ENCODE measurements at places on chromosomes 1 and 21. TPM values are rescaled to one million over a fixed set of nuclear protein-coding genes. Genes with fewer than 3 reads are reported as not detected.
A peak's percentile ranks its signal among the peaks of the same experiment; 100 is the strongest.

The PLEKHG5 gene
- 12.1 TPM for total RNA-seq

The CNR2 gene
- total RNA-seq, result under 0.01 TPM

The COL16A1 gene
- 229 TPM for total RNA-seq

The RASAL2 gene
- 11.5 TPM for total RNA-seq

The ACTA1 gene
- total RNA-seq, result 2,334 TPM

The HSF2BP gene
- total RNA-seq, result 1.2 TPM

The FCRL5 gene
- total RNA-seq, result not detected

The TRIM58 gene
- total RNA-seq, result 1.6 TPM

DNA sequence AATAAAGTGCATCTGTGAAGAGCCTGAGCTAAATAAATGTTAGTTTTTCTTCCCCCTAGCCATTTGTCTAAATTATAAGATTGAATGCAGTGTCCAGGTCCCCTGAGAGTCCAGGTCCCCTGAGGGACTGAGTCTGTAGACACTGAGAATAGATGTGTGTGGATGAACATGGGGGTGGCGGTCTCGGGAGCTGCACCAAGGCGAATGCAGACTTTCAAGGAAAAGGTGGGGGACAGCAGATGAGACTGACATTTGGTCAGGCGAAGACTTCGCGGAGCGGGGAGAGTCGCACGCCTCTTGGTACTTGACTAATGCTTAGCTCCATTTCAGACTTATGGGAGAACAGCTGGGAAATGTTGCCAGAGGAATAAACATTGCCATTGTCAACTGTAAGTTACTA lies 17.7 kb upstream of the MX2 start:
- DNase-seq, result no peak

DNA sequence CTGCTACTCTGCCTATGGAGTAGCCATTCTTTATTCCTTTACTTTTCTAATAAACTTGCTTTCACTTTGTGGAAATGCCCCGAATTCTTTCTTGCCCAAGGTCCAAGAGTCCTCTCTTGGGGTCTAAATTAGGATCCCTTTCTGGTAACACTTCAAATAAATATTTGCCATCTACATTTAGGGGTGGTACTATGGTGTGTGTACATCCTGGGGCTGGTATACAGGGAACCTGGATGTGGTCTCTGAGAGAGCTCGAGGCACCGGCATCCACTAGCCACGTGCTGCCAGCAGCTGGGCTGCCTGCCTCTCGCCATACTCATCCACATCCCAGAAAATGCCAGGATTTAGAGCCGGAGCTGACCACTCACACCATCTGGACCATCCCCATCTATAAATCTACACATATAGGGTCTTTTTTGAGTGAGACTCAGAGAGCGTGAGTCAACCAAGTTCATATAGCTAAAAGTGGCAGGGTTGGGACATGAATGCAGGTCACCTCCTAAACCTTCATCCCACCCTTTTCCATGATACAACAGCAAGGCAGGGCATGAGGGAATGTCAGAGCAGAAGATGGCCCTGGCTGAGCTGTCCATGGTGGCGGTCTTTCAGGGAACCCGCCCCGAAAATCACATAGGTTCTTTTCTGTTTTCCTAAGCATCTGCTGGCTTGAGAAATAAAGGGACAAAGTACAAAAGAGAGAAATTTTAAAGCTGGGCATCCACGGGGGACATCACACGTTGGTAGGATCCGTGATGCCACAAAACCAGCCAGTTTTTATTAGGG lies 76.6 kb upstream of the F3 start:
- no peak for DNase-seq

DNA sequence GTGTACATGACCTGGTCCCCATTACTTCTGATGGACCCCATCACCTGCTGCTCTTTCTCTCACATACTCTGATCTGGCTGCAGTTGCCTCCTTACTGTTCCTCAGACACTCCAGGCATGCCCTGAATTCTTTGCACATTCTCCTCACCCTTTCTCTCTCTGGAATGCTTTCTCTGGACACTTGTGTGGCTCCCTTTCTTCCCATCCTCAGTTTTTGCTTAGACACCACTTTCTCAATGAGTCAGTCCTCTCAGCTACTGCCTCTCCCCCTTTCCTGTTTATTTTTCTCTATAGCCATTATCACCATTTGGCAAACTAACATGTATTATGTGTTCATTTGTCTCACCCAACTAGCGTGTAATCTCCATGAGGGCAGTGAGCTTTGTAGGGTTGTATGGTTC lies 28.1 kb downstream of the PLXNA2 start:
- DNase-seq, result no peak

GRCh38 chr1:232431748-232432147 lies 198.2 kb downstream of the SIPA1L2 start:
- peak; percentile 30 for DNase-seq

- DNase-seq, result no peak
Measured at GRCh38 chr21:36092681-36093080, 22.9 kb downstream of the CBR1 start.

- DNase-seq, result no peak
Measured at GRCh38 chr1:81351864-81352263, 448.9 kb upstream of the ADGRL2 start.

DNA sequence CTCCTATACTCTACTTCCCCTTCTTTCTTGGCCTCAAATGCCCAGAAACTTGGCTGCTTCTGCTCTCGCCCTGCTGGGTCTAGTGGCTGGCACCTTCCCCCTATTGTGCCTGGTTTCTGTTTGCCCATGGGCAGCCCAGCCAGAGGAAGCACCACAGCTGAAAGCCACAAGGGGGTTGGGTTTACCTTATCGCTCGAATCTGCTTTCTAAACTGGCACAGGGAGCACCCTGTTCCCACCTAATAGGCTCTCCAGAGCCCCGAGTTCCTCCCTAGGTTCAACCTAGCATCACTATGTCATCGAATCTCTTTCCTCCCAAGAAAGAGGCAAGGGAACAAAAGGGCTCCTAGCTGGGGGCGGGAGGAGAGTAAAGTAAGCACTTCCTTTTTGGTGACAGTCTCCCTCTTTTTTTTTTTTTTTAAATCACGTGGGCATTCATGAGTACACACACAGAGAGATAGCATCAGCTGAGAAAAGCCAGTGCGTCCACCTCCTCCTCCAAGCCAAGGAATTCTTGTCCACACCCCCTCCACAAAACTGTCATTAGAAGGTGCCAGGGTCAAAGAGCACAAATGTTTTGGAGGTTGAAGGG lies 72.8 kb downstream of the PLEKHA6 start:
- peak; percentile 48 for DNase-seq

DNA sequence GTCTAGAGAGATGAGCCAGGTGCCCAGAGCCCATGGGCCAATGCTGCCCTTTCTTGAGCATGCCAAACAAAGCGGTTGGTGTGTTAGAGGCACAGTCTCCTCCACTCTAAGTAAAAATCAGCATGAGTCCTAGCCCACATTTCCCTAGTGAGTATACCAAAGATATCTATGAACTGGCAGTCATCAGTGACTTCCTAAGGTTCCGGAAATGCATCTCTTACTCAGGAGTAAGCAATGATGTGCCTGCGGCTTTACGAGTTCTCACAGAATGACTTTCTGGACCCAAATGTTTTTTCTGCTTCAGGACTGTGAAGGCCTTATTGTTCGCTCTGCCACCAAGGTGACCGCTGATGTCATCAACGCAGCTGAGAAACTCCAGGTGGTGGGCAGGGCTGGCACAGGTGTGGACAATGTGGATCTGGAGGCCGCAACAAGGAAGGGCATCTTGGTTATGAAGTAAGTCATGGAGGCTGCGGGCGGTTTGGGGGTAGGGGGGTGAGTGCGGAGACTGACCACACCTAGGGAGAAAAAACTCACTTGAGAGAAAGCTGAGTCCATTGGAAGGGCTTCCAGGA lies 9.2 kb downstream of the PHGDH start:
- DNase-seq, result no peak

DNA sequence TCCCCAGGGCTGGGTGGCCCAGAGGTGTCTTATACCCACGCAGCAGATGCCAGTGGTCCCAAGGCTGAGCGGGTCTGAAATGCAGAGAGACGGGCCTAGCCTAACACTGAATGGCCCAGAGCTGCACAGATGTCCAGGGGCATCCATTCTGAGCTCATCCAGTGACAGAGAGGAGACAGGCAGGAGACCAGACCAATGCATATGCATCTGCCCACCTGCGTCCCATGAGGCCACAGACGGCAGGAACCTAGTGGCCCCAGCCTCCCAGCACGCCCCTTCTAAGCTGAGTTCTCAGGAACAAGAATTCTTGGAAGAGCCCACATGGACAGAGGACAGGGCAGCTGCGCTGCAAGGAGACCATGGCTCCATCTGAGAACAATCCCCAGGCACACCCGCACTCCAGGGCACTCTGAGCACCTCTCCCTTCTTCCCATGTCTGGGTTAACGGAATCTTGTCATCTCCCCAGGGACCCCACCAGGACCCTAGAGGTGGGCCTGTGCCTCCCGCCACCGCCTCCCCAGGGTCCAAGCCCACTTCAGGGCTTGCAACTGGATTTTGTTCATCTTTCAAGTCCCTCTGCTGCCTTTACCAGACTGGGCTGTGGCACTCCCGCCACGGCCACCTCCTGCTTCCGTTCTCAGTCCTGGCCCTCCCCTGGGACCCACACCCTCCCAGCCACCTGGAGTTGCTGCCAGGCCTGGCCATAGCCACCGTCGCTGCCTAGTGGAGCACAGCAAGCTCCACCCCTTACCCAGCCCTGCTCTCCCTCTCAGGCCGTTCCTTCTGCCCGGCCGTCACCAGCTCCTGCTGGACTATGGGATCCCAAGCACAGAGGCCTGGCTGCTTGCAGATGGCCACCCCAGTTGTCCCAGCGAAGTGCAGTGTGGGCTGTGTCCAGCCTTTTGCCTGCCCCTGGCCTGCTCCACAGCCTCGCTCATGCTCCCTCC lies 3.3 kb downstream of the WNT3A start:
- no peak for DNase-seq

DNA sequence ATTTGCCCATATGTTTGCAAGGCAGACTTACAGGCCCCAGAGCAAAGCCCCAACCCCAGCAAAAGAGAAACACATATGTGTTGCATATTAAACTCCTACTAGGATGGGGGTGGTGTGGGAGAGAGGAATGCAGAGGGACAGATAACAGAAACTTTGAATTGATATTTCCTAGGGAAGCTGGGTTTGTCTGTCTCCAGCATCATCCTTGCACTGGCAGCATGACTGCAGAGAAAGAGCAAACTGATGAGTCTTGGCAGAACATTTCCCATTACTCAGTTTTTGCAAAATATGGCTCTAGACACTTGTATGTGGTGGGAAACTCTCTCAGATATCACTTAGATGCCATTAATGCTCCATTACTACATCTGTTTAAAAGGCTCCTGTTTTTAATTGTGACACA lies 43.8 kb upstream of the MARK1 start:
- peak; percentile 57 for DNase-seq

GRCh38 chr1:88394958-88395357 lies 289.1 kb upstream of the PKN2 start:
- no peak for DNase-seq

DNA sequence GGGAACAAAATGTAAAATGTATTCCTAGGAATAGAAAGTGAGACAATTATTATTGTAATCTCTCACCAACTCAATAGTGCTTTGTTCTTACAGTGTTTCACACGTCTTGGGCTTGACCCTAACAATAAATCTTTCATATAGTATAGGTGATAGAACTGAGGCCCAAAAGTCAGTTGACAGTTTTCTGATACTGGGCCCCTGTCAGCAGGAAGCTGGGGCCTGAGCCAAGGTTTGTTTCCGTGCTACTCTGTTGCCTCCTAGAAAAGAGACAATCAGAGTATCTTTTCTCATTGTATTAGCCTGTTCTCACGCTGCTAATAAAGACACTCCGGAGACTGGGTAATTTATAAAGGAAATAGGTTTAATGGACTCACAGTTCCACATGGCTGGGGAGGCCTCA lies 5.0 kb downstream of the RRP1B start:
- no peak for DNase-seq

DNA sequence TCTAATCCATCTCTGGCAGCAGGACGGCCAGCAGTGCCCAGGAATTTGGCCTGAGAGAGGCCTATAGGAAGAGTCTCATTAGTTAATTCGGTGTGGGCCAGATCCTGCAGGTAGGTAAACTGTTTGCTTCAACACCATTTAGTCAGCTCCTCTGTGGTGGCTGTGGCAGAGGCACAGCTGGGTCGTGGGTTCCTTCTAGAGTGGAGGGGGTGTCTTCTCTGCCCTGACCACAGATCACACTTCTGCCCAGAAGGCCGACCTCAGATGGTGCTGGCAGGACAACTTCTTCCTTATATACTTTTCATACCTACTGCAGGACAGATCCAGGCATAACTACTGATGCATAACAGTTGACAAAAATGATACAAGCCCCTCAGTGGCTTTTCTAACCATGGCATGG lies 281.4 kb downstream of the RPS6KC1 start:
- DNase-seq, result no peak

DNA sequence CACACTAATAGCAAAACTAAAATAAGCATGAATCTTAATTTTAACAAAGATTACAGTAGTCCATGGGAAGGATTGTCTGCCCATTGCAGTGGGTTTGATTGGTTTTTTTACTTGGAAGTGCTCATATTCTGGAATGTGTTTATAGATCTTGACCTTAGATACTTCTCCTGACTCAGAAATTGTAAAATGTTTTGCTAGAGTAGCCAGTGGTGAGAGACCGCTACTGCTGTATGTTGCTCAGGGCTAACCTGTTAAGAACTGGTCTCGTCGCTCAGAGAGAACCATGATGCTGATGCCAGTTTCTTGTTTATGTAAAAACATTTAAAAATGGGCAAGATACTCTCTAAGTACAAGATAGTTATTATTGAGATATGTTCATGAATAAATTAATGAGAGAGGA lies 99.9 kb downstream of the ROR1 start:
- DNase-seq, result no peak
